ENCODE measurements at places on chromosomes 11 and 22. TPM values are rescaled to one million over a fixed set of nuclear protein-coding genes. Genes with fewer than 3 reads are reported as not detected.

Gene KLHDC7B
- not detected for total RNA-seq

DNA sequence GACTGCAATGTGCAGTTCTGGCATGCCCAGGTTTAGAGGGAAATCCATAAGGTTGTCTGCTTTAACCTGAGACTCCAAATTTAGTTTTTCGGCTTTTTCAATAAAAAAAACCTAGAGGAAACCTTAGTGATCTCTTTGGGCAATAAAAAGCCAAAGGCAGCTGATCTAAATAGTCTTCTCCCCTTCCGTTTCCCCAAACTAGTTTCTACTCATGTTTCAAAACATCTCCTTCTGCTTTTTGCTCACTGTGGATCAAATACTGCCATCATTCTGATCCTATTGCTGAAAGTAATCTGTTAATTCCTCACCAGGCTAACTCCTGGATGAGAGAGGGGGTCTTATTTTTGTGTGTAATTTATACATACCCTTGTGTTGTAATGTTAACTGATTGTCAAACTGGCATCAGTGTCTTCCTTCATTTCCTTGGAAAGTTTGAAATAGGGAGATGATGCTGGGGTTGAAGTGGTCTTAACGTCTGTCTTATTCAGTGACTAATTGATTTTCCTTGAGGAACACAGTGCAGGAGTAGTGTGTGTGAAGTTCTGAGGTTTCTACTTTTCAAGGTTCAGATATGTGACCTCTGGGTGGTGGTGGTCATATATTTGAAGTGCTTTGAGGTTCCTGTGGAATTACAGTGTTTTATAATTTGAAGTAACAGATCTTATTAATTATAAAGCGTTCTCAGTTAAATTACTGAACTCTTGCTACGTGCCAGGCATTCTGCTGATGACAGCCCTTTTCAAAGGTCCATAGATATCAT lies 55.0 kb downstream of the ARHGAP42 start:
- no peak overlapping the region for H3K4me3 ChIP-seq
- peaks cover 15% of the 10 kb centered on the region for H3K4me1 ChIP-seq
- no peaks in the 10 kb centered on the region for H3K36me3 ChIP-seq
- DNase-seq, result no peak
- H3K27me3 ChIP-seq, result no peaks in the 10 kb centered on the region

- no peak overlapping the region for H3K27ac ChIP-seq
- no peaks in the 10 kb centered on the region for H3K36me3 ChIP-seq
- H3K27me3 ChIP-seq, result no peaks in the 10 kb centered on the region
- no peaks in the 10 kb centered on the region for H3K4me1 ChIP-seq
- H3K4me3 ChIP-seq, result no peak overlapping the region
- no peak for DNase-seq
Observed at GRCh38 chr11:14350215-14350614, 8.8 kb downstream of the RRAS2 start.

DNA sequence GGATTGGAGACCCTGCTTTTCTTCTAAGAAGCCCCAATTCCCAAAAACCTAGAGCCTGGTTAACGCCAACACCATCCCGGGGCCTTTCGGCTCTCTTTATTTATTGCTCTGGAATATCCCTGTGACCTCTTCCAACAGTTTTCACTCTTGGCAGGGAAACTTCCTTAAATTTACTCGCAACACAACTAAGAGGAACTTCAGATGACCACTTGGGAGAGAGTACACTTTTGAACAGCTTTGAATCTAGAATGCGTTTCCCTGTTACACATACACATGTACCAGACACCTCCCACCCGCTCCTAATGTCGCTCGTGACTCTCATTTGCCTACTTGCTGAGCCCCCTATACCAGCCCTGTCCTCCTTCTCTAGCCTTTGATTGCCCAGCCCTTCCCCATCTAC lies 19.4 kb downstream of the TUBA8 start:
- H3K36me3 ChIP-seq, result no peaks in the 10 kb centered on the region
- H3K4me3 ChIP-seq, result no peak overlapping the region
- DNase-seq, result peak; percentile 12
- H3K27me3 ChIP-seq, result no peaks in the 10 kb centered on the region
- no peaks in the 10 kb centered on the region for H3K4me1 ChIP-seq

DNA sequence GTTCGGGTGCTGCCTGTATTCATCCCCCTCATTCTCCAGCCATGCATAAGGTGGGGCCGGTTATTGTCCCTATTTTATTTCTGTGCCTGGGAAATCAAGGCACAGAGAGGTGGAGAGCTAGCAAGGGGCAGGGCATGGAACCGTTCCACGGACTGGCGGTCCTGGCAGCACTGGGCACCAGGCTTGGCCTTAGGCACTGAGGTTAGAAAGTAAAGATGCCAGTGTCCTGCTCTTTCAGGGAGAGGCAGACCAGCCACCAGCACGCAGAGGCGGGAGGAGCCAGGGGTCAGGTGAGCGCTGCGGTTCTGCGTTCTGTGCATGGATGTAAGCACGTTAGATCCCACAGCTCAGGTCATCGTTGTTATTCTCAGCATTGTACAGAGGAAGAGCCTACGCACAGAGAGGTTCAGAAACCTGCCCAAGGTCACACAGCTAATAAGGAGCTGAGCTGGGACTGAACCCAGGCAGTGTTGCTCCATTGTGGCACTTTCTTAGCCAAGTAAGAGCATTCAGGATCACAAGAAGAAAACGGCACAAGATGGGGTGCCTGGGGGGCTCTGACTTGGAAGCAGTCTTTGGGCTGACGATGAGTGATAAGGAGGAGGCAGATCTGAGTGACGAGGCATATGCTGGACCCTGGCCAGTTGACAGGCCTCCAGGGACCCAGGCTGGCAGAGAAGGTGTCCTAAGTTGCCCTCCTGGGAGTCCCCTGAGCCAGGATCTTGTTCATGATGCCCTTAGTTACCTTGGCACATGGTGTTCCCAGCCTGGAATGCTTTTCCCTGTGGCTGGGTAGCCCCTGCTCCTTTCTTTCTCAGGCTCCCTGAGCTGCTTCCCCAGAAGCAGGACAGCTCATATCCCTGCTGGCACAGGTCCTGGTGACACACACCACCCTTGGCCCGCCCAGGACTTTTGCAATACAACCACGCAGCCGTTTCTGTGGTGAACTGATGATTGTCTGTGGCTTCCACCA lies 41.1 kb downstream of the OSBPL5 start:
- H3K4me3 ChIP-seq, result no peak overlapping the region
- peaks cover 6% of the 10 kb centered on the region for H3K4me1 ChIP-seq
- peak; percentile 93 for DNase-seq

- no peaks in the 10 kb centered on the region for H3K4me1 ChIP-seq
- no peaks in the 10 kb centered on the region for H3K36me3 ChIP-seq
- no peaks in the 10 kb centered on the region for H3K27me3 ChIP-seq
- peak overlapping the region; percentile 92 for H3K27ac ChIP-seq
- peak; percentile 25 for DNase-seq
- peak overlapping the region; percentile 53 for H3K4me3 ChIP-seq
Observed at GRCh38 chr11:88337987-88338668, 592 bp upstream of the CTSC start.

Gene RRAS2
- total RNA-seq, result 18.7 TPM

DNA sequence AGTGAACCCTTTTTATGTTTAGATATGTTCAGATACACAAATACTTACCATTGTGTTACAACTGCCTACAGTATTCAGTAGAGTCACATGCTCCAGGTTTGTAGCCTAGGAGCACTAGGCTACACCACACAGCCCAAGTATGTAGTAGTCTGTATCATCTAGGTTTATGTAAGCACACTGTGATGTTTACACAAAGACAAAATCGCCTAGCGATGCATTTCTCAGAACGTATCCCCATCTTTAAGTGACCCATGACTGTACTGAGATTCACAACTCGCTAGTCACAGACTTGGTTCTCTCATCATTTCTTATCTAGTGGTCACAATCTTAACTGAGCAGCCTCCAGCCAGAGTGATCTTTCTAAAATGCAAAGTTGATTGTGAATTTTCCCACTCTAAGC lies 119.2 kb downstream of the RASSF10 start:
- no peaks in the 10 kb centered on the region for H3K36me3 ChIP-seq
- no peak overlapping the region for H3K27ac ChIP-seq

DNA sequence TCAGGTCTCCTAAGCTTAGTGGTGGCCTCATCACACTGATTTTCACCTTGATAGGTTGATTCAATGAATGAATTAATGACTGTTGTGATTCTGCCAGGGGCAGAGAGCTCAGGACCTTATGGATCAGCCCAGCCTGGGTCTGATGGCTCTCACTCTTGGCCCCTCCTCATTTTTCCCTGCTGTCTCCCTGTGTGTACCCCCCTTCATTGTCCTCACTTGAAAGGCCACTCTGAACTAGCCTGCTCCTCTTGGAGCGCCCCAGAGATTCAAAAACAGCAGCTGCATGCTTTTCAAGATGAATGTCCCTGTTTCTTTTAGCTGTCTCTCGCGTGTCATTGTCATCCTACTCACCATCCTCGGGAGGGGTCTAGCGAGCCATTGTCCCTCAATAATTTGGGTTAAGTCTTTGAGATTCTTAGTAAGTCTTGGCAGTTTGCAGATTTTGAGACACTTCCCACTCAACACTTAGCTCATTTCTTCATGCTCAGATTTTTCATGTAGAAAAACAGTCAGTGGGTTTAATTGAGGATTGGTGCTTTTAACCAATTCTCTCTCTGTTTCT lies 42.5 kb upstream of the MICAL2 start:
- H3K36me3 ChIP-seq, result no peaks in the 10 kb centered on the region
- no peaks in the 10 kb centered on the region for H3K27me3 ChIP-seq
- no peak overlapping the region for H3K4me3 ChIP-seq
- H3K27ac ChIP-seq, result peak overlapping the region; percentile 84

DNA sequence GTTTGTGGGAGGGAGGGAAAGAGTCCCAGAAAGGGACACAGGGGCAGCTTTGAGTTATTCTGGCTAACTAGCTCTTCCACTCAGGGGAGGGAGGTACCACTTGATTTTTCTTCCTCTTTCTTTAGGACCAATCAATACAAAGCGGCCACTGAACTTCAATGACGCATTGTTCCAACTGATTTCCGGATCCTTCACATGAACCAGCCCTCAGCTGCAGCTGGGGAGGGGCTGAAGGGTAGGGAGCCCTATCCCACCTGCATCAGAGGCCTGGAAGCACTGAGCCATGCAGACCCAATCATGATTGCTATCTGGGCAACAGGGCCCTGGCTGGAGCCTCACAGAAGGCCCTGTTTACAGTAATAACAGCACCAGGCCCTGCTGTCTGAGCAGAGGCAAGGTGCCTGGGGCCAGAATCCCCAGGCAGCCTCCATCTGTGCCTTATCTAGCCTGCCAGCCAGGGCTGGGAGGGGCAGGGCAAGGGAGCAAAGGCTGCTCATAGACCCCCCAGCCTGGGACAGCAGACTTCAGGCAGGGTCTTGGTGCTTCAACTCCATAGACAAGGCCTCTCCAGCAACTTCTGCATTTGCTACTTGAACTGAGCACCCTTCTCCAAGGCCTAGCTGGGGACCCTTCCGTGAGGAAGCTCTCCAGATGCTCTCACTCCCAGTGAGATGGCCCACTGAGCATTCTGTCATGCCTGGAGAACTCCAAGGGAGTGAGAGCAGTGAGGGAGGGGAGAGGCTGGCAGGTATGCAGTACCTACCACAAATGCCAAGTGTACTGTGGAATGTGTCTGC lies 22.5 kb downstream of the CLPB start:
- DNase-seq, result no peak
- H3K4me3 ChIP-seq, result no peak overlapping the region
- H3K4me1 ChIP-seq, result no peaks in the 10 kb centered on the region
- H3K36me3 ChIP-seq, result no peaks in the 10 kb centered on the region
- H3K27me3 ChIP-seq, result no peaks in the 10 kb centered on the region

- H3K27ac ChIP-seq, result no peak overlapping the region
- H3K4me3 ChIP-seq, result no peak overlapping the region
- no peaks in the 10 kb centered on the region for H3K36me3 ChIP-seq
- no peaks in the 10 kb centered on the region for H3K4me1 ChIP-seq
- no peak for DNase-seq
Observed at GRCh38 chr11:120578596-120579154, 67.1 kb downstream of the GRIK4 start.

GRCh38 chr11:130646881-130647280 lies 198.4 kb downstream of the ADAMTS15 start:
- H3K36me3 ChIP-seq, result no peaks in the 10 kb centered on the region
- no peak overlapping the region for H3K4me3 ChIP-seq
- peaks cover 4% of the 10 kb centered on the region for H3K4me1 ChIP-seq
- DNase-seq, result no peak
- H3K27ac ChIP-seq, result peak overlapping the region; percentile 56

DNA sequence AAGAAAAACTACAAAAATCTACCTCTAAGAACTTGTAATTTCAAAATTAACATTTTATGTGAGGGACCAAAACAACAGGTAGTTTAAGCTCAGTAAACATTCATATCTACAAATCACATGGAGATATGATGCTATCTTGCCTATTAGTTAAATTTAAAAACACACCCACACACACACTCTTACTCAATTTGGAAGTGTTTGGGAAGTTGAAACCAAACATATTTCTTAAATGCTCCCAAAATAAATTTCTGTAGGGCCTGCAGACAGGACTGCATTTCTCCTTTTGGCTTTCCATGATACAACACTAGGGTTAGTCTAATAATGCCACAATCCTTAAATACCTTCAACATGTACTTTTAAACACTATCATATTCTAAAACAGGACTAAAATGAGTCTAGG lies 7.0 kb downstream of the PITPNB start:
- no peaks in the 10 kb centered on the region for H3K36me3 ChIP-seq
- no peaks in the 10 kb centered on the region for H3K27me3 ChIP-seq
- no peaks in the 10 kb centered on the region for H3K4me1 ChIP-seq
- no peak overlapping the region for H3K27ac ChIP-seq
- H3K4me3 ChIP-seq, result no peak overlapping the region
- DNase-seq, result no peak

DNA sequence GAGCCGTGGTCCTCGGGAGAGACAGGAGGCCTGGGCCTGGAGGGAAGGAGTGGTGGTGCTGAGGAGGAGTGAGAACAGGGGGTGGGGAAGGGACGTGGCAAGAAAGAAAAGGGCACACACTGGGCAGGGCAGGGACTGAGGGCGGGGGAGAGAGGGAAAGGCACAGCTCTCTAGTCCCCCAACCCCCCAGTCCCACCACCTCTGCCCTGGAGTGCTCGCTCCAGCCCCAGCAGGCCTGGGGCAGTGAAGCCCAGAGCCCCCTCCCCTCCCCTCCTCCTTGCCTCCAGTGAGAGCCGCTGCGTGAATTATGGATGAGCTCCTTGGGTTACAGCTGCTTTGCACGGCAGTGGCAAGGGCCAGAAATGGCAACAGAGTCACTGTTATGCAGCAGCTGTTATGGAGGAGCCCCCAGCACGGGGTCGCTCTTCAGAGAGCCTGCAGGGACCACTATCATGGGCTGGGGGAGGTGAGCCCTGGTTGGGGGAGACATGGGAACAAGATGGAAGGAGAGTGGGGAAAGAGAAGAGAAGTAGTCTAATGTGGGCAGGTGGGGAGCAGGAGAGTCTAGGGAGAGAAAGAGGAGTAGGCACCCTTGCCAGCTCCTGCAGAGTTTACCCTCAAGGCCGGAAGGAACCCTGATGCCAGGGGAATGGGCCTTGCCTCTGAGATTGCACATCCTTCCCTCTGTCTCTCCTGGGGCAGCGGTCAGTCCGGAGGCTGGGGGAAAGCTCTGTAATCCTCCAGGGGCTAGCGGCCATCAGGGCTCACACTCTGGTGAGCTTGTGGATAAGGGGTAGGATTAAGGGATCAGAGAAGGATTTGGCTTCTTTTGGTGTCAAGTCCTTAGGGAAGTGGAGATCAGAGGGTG lies 3.6 kb downstream of the RTN4RL2 start:
- H3K4me3 ChIP-seq, result no peak overlapping the region
- DNase-seq, result no peak
- H3K36me3 ChIP-seq, result no peaks in the 10 kb centered on the region
- H3K27me3 ChIP-seq, result peaks cover 7% of the 10 kb centered on the region
- no peak overlapping the region for H3K27ac ChIP-seq
- H3K4me1 ChIP-seq, result peaks cover 18% of the 10 kb centered on the region
